GM19239 (cell line): ENCODE measurements at places on chromosomes 5 and 9.

DNA sequence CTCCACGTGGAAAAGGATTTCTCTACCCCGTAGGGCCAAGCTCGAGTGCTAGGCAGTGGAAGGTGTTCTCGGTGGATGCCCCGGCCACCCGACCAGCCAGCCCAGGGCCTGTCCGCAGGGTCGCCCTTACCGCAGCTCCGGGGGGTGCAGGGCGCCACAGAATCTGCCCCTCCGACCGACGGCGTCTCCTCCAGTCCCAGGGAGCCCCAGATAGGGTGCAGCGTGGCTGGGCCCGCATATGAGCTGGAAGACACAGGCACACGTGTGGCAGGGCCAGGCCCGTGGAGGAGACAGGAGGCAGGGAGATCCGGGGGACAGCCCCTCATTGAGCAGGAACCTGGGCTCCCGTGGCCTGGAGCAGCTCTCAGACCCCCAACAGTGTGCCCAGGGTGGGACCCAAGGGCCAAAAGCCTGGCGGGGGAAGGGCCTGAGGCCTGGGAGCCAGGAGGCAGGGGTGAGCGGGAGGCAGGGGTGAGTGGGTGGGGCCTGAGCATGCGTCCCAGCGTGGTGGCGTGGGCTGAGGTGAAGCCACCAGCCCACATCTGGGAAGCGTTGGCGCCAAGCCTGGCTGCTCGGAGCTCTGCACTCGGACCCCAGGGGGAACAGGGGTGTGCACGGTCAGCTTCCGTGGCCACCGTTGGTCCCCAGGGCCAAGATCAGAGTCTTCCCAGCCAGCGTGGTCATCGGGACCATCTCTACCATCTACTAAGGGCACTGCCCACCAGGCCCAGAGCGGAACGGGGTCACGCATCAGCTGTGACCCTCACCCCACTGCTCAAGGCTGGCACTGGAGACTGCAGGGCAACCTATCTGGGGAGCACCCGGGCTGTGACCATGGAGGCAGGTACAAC is 22.2 kb downstream of the CCDC187 start:
- DNase-seq = no peak

DNA sequence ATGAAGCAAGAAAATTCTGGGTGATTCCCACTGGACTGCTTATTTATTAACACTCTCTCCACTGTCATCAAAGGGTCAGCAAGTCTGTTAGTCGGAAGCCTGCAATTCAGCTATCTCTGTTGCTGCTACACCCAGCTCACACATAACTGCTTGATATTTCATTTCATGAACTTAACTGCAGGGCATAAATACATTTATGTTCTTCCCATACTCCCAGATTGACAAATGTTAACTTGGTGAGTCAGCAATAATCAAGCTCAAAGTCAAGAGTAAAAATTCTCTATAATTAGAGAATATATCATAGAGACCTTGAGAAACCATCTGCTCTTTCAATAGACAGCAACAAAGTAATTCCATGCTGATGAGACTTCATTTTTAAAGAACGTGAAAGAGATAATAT is 198.8 kb downstream of the ADAMTS12 start:
- no peak for DNase-seq

DNA sequence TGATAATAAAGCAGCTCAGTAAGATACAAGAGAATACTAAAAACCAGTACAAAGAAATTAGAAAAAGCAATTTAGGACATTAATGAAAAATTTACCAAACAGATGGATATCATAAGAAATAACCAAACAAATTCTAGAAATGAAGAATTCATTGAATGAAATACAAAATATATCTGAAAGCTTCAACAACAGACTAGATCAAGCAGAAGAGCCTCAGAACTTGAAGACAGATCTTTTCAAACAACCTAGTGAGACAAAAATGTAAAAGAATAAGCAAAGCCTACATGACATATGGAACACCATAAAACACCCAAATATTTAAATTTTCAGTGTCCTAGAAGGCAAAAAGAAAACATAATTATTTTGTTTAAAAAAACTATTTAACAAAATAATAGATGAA is 66.9 kb downstream of the SKIC3 start:
- DNase-seq = no peak

DNA sequence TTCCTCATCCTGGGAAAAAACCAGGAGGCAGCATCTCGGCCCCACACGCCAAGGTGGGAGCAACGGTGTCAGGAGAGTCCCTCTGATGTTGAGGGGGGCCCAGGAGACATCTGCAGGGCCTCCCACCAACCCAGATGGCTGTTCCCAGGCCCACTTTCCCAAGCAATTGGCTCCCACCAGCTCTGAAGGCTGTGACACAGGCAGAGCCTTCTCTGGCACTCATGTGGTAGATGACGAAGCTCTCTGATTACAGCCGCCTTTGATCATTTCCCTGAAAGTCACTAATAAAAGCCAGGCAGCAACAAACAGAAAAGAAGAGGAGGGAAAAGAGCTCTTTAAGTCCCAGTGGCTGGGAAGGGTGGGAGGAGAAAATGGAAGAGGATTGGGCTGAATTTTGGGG is 226.5 kb downstream of the CDK5RAP2 start:
- no peak for DNase-seq

GRCh38 chr5:43006424-43007202 is 33.5 kb downstream of the ANXA2R start:
- no peak for DNase-seq

- DNase-seq = no peak
These were observed 541.2 kb downstream of the PTPRD start for GRCh38 chr9:10071579-10071978.

GRCh38 chr5:78547183-78547582 is 101.4 kb downstream of the LHFPL2 start:
- no peak for DNase-seq

GRCh38 chr9:109100543-109101201 is 19.1 kb downstream of the TMEM245 start:
- no peak for DNase-seq

- no peak for DNase-seq
These were observed 2.9 kb upstream of the RBM22 start for GRCh38 chr5:150703762-150704161.

DNA sequence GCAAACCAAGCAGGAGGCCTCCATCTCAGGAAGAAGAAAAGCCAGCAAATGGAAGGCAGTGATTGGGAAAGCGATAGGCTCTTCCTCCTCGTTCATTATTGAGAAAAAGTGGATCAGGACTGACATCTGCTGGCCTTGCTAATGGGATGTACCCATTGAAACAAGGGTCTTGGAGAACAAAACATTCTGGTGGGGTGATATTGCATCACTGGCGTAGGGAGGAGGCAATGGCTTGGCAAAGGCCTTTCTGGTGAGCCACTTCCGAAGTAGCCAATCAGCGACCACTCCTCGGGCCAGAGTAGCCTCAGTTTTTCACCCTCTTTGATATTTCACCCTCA is 86.7 kb upstream of the NFIB start:
- DNase-seq = no peak

DNA sequence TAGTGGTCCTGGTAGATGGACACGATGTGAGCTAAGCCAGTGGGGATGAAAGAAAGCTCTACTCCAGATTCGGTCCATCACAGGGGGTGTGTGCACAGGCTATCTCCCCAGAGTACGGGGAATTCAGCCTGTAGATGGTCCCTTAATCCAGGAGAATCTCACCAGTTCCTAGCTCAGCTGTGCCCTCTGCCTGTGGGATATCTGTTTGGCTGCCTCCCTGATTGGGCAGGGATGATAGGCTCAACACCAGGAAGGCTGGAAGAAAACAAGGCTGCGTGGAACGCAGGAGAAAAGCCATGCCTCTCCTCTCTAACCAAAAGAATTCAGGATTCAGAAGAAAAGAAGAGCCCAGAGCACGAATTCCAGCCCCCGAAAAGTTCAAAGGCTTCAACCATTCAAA is 40.9 kb downstream of the VLDLR start:
- no peak for DNase-seq

DNA sequence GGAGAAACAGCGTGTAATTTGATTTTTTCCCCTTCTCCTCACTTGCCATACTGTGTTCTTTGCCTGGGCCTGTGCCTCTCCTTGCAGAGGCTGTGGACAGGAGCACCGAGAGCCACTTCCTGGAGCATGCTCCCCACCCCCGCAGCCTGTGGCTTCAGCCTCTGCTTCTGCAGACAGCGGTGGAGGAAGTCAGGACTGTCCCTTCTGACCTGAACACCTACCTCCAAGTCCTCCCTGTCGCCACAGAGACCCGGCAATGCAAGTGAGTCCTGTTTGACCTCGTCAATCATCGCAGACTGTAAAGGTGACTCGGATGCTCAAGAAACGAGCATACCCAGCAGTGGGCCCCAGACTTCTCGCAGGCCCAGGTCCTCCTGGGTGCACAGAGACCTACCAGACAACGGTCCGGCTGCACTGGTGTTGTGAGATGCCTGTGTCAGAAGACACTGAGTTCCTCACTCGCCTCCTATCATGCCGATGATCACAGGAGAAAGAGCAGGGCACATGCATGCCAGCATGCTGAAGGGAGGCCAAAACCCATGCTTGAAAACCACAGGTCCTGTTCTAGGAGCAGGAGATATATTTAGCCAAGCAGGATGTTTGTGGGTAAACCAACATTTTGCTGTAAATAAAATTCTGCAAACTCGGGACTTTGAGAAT is 198.8 kb downstream of the AUH start:
- peak; percentile 66 for DNase-seq

- DNase-seq = peak; percentile 33
These were observed 51.4 kb upstream of the GRHPR start for GRCh38 chr9:37370968-37371563.

DNA sequence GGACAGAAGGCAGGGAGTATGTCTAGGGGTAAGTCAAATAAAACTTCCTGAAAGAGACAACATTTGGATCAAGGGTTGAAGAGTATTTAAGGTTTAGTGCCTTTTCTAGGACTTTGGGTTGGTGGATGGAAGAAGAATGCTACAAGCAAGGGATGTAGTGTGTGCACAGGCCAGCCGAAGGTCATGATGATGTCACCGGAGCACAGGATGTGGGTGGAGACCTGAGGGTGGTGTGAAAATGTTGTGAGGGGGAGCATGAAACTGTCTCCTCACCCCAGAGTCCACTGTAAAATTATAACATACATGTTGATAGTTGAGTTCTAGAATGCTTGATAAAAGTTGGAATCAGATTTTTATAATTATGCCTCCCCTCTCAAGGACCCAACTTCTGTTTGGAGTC is 553.3 kb upstream of the SGCD start:
- DNase-seq = no peak
